ENCODE measurements at places on chromosomes 2 and 18.

DNA sequence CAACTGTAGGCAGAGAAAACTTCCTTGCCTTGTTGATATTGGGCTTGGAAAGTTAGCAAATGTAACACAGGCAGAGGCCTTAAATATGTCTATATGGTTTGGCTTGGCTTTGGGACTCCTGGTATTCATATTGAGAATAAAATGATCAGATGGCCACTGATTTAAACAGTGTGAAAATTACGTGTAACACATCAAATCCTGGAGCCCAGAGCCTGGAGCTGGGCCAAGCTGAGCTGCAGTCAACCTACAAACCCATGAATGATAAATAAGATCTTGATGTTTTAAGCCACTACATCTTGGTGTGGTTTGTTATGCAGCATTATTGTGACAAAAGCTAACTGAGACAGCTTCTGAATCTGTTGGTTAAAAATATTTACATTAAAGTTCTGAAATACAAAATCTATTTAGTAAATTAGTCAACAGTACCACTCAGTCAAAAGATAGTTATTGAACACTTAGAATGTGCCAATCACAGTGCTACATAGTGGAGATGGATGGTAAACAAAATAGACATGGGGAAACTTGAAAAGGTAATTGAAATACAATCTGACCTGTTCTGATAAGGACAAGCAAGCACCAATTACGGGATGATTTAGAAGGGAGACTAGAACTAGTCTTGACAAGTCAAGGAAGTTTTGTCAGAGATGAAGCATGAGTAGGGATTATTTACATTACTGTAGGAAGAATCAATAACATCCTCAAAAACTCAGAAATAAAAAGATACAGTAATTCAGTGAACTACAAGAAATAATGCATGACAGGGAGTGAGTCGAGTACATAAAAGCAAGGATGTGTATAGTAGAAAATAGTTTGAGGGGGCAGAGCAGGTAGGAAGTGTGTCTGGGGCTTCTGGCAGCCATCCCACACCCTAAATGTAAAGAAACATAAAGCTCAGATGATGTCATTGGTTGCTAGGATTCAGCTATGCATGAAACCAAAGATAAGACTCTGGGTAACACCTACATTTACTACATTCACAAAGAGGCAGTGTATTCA, 157.7 kb downstream of the HNMT start:
- no peak for DNase-seq

- DNase-seq, result no peak
Measured at GRCh38 chr2:72238311-72238710, 90.6 kb upstream of the CYP26B1 start.

DNA sequence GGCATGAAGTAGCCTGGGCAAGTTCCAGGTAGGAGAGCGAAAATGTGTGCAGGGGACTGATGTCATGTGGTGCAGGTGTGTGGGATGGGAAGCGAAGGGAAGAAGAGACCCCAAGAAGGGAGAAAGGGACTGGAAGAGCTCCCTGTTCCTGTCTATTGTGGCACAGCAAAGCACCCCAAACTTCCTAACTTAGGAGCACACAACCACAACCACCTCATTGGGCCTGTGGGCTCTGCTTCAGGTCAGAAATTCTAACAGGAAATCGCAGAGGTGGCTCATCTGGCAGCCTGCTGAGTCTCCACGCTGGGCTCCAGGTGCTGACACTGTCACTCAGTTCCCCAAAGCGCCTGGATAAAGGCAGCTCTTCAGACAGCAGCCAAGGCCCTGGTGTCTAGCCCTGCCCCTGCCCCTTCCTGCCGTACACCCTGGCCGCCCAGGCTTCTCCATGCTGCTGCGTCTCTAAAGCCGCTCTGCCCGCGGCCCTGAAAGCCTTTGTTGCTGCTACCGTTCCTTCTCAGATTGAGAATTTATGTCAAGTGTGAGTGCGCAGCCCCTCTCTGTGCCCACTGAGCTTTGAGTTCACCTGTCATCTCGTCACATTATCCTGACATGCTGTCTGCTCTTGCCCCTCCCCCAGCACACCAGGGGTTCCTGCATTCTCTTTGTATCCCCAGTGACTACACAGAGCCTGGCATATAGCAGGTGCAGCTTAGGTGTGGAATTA, 140.2 kb upstream of the BCL2L11 start:
- DNase-seq, result no peak

- no peak for DNase-seq
Measured at GRCh38 chr2:3712424-3712823, 9.0 kb downstream of the DCDC2C start.
